ENCODE measurements at places on chromosomes 7 and 10. TPM values are rescaled to one million over a fixed set of nuclear protein-coding genes. Genes with fewer than 3 reads are reported as not detected.

GRCh38 chr7:111833466-111833865 lies 271.2 kb upstream of the IMMP2L start:
- no peak for DNase-seq

DNA sequence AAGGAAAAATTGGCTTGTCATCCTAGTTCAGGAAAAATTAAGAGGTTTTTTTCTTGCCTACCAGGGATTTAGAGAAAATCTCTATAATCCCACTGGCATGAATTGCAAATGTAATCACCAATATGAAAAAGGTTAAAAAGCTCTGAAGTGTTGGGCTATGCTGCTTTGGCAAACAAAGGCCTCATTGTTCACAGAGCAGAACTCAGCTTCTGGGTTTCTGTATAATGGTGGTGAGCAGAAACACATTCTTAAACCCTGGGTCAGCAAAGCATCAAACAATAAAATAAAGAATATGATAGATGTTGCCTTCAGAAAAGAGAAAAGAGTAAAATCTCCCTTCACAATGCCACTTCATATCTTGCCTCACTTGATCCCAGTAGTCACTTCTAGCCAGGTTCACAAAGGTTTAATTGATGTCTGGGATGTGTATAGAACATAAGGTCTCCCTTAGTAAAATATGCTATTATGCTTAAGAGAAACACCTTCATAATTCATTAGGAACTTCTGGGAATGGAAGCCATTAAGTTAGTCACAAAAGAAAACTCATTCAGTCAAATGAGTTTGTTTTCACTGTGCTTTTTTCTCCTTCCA lies 1255.5 kb upstream of the PHF14 start:
- DNase-seq: no peak

DNA sequence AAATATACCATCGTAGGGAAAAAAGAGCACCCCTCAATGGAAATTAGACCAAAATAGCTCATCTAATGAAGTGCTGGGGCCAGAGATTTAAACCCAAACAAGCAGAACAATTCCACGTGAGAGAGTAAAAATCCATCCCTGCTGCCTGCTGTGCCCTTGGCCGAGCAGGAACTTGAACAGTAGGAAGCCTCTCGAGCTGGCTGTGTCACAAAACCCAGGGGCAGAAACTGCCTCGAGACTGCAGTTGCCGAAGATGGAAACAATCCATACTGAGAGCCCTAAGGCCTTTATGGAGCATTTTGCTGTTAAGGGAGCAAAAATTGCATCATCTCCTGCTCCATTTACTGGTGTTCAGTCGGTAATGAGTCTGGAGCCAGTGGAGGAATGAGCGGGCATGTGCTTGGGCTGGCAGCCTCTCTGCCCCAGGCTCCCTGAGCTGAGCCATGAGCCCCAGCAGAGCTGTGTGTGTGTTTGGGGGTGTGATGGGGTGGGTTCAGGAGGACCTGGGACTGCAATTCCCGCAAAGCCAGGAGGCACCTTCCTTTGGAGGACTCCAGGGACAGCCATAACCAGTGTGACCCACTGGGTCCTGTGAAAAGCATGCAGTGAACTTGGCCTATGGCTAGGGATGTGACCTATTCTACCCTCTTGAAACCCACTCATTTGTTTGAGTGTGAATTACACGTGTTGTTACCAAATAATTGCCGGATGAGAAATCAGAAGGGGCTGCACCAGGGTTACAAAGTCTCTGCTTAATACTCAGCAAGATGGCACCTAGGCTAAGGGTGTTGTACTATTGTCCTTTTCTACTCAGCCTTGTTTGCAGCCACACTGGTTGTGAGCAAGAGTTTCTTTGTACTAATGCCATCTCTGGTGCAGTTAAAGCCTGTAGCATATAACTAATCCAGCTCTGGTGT lies 58.3 kb downstream of the CDHR3 start:
- no peak for DNase-seq

The TDRD1 gene
- not detected for total RNA-seq

The STEAP1B gene
- not detected for total RNA-seq

- no peak for DNase-seq
Observed at GRCh38 chr10:84765086-84765485, 436.7 kb downstream of the CCSER2 start.

The VSTM4 gene
- total RNA-seq: not detected

DNA sequence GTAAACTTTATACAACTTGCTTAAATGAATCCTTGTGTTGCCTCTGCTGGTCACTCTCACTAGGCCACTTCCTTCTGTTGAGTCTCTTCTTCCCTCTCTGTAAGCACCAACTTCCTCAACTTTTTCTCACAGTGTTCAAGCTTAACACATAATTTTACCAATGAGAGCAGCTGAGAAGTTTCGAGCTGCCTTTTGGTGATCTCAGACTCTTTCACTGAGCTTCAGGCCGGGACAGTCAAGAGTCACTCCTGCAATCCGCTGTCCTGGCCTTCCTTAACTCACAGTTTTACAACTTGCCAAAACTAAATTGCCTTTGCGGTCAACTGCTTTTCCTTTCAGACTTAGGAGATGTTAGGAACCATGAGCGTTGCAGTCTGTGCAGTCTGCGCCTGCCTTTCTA lies 47.4 kb downstream of the PRPF18 start:
- DNase-seq: no peak

The SPDYE11 gene
- not detected for total RNA-seq

GRCh38 chr10:77351386-77351785 lies 286.2 kb downstream of the KCNMA1 start:
- DNase-seq: no peak

The TEX36 gene
- total RNA-seq: not detected

DNA sequence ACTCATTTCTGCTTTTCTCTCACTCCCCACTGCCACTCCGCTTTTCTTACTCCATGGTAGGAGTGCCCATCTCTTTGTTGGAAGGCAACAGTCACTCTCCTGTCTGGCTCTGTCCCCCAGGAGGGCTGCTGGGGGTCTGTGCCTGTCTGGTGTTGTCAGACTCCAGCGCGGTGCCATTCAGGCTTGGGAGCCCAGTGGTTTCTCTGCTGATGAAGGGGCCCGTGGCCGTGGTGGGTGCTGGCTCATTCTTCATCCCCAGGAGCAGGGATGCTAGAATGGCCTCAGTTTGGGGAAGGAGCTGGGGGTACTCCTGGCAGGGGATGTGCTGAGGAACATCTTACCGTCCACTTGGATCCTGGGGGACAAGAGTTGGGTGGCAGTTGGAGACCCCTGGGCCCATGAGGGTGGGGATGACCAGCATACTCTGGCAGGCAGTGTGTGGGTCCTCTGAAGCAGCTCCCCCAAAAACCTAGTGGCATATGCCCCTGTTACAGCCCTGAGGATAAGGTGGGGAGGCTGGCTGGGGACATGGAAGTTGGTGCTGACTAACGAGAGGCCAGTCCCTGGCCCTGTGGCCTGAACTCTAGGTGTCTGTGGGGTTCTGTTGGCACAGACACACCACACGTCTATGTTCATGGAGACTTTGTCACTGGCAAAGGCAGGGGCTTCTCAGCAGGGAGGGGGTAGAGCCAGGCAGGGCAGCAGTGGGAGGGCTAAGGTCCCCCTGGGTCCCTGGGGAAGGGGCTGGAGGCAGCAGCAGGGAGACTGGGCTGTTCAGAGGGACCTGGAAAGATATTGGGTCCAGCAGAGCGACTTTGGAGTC lies 102.8 kb upstream of the RET start:
- DNase-seq: no peak

- DNase-seq: no peak
Observed at GRCh38 chr10:102159051-102159597, 6.9 kb downstream of the NOLC1 start.

The CALML3 gene
- not detected for total RNA-seq

The CREB3L2 gene
- 25.9 TPM for total RNA-seq
